ENCODE measurements at places on chromosomes 5 and 9.

- DNase-seq = no peak
Measured at GRCh38 chr5:81788329-81788728, 37.4 kb upstream of the SSBP2 start.

- DNase-seq = no peak
Measured at GRCh38 chr9:112110777-112111113, 64.4 kb downstream of the SUSD1 start.

DNA sequence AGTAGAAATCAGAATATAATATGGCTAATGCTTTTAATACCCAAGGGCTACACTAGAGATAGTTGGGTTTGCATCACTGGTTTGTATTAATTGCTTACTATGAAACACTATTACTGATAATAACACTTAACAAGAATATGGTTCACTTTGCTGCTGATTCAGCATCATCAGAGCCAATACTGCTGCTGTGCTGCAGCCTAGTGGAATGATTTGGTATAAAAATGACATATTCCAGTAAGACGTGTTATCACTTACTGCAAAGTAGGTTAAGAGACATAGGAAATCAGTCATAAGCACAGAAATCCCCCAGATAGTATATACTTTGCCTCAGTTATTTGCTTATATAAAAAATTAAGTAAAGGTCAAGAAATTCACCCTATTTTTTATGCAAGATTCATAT, 2.8 kb downstream of the CDH10 start:
- DNase-seq = no peak

DNA sequence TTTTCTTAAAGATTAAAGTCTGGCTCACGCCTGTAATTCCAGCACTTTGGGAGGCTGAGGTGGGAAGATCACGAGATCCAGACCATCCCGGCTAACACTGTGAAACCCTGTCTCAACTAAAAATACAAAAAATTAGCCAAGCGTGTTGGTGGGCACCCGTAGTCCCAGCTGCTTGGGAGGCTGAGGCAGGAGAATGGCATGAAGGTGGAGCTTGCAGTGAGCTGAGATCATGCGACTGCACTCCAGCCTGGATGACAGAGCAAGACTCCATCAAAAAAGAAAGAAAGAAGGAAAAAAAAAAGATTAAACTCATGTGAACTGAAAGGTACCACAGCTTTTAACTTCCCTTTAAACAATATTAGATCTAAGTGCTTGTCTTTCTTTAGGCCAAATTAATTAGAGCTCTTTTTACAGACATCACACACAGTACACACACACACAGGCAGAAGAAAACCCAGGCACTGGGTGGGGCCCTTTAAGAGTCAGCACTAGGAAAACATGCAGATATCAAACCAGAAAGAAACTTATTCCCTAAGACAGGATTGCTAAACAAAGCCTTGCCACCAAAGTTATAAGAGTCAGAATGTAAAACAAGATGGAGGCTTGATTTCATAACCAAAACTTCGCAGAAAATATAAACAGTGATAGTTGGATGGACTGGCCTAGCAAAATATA, 29.3 kb upstream of the UHRF2 start:
- DNase-seq = no peak

GRCh38 chr5:114308017-114308416, 53.9 kb upstream of the KCNN2 start:
- no peak for DNase-seq

DNA sequence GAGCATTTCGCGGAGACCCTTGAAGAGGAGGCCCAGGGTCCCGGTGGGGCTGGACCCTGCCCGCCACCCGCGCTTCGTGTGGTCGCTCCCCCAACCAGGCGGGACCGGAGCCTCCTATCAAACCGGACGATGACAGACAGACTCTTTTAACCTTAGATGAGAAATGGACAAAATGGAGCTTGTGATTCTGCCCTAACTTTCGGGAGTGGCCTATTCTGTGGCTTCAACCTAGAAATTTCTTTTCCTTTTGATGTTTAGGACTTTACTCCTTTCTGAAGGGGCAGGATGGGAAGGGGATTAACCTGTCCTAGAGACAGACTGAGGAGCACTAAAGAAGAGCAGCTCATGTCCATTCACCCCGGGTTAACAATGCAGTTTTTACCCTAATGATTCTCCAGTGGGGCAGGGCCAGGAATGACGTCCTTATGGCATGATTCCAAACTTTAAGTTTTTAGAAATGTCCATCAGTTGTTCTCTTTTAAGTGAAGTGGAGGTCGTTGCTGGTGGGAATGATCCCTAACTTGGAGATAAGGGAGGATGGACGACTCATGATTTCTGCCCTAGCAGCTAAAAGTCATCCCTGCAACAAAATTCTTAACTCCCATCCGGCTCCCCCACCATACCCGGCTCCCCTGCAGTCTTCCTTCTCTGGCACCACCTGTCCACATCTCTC, 1.0 kb downstream of the NIPSNAP3A start:
- DNase-seq = no peak

DNA sequence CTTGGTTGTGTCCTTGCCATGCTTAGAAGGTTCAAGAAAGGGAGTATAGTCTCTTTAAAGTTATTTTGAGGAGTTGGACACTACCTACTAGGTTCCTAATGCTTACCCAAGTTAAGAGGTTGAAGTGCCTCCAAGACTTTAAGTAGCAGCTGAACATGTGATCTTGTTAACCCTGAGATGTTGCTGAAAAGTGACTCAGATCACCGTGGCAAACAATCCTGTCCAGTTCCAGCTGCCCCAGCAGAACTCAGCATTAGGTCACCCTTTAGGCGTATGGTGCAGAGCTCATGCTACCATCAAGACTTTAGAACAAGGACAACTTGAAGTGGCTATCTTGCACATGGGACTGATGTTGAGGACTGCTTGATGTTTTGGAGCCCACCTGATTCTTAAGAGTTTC, 22.5 kb downstream of the ZNF462 start:
- DNase-seq = no peak

DNA sequence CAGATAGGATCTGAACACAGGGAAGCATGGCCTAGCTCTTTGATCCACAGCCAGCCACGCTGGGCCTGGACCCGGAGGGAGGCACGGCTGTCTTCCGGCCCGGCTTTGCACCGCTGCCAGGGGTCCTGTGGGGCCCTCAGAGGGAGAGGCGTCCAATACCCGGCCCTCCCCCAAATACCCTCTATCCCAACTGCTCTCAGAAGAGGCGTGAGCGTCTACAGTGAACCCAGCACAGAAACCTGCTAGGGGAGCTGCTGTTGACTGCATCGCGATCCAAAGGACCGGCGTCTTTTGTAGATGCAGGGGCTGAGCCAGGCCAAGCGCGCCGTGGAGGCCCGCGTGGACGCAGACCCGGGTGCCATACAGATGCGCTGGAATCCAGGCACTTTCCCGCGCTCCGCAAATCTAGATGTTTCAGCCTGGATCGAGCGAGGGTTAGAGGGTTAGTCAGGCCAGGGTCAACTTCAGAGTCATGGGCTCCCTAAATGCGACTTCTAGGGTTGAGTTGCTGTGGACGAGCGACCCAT, 1.1 kb upstream of the TCF7 start:
- DNase-seq = no peak

DNA sequence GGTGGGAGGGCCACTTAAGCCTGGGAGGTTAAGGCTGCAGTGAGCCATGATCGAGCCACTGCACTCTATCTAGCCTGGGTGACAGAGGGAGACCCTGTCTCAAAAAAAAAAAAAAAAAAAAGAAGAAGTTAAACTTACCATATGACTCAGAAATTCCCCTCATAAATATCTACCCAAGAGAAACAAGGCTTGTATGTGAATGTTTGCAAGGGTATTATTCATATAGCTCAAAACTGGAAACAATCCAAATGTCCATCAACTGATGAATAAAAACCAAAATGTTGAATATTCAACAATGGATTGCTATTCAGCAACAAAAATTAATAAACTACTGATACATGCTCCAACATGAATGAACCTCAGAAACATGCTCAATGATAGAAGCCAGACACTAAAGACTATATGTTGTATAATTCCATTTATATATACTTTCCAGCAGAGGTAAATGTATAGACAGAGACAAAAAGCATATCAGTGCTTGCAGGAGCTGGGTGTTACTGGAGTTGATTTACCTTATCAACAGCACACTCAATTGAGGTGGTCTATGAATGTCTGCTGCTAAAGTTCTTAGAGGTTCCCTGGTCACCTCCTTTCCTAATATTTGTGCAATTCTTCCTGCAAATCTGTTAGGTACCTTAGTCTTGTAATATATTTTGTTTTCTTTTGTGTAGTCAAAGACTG, 5.3 kb upstream of the SREK1 start:
- no peak for DNase-seq

DNA sequence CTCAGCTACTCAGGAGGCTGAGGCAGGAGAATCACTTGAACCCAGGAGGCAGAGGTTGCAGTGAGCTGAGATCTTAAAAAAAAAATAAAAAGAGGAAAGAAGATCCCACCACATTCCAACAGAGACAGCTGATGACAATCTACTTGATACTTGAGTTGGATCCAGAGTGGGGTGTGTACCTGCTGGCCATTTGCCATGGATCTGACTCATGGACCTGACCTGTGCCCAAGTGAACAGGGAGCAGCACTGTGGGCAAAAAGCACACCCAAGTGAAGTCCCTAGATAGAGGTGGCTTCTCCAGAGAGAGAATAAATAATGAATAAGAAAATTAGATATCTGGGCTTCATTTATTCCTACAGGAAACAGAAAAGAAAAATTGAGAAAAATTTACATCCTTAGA, 81.2 kb upstream of the MIER3 start:
- DNase-seq = no peak

- no peak for DNase-seq
Measured at GRCh38 chr9:137281345-137282116, 4.0 kb downstream of the TOR4A start.

DNA sequence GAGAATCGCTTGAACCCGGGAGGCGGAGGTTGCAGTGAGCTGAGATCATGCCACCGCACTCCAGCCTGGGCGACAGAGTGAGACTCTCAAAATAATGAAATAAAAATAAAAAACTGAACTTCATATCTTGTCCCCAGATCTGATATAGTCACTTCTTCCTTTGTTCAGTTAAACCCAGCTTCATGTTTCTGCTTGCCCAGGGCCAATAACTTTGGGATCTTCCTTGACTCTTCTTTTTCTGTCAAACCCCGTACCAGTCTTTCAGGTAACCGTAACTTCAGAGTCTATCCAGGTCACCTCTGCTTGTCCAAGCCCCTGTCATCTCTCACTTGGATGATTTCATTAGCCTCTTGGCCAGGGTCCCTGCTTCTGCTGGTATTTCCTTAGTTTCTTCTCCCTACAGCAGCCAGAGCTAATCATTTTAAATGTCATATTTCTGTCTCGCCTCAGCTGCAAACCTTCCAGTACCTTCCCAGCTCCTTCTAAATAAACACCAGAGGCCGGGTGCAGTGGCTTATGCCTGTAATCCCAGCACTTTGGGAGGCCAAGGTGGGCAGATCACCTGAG, 19.7 kb upstream of the ABL1 start:
- DNase-seq = no peak

DNA sequence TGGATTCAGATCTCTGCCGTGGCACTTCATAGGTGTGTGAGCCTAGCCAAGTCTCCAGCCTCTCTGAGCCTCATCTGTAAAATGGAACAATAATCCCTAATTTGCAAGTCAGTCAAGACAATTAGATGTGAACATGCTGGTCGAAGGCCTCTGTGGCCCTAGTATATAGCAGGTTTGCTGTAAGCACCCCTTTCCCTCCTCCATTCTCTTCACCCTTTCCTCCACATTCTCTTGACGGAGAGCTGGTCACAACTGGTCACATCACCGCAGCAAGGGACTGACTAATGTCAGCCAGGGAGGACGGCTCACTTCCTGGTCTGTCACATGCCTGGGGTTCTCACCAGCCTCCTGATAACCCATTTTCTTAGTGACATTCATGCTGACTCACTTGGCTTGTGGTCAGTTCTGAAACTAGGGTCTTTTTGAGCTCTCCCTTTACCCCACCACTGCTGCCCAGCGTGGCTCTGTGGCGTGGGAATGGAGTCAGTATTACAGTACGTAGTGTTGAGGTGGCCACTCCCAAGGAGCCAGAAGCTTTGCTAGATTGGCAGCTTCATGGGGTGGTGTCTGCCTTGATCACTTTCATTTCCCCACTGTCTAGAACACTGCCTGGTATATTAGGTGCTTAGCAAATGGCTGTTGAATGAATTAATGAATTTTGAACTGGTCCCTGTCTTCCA, 47.8 kb downstream of the ERGIC1 start:
- no peak for DNase-seq

GRCh38 chr9:2638871-2639673, 17.5 kb downstream of the VLDLR start:
- DNase-seq = no peak

DNA sequence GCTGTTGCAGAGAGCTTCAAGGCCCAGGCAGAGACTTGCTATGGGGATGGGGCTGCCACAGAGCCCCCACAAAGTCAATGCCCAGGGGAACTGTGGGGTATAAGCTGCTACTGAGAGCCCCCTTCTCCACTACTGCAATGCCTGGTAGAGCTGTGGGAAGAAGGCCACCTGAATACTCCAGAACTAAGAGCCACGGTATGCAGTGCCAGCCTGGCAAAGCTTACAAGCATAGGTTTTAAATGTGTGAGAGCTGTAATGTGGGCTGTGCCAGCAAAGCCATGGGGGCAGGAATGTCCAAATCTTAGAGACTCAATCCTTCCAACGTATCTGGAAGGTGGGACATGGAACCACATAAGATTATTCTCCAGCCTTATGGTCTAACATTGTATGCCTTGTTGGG, 49.2 kb downstream of the XRCC4 start:
- no peak for DNase-seq

GRCh38 chr9:72262063-72262462, 102.9 kb downstream of the ZFAND5 start:
- no peak for DNase-seq

DNA sequence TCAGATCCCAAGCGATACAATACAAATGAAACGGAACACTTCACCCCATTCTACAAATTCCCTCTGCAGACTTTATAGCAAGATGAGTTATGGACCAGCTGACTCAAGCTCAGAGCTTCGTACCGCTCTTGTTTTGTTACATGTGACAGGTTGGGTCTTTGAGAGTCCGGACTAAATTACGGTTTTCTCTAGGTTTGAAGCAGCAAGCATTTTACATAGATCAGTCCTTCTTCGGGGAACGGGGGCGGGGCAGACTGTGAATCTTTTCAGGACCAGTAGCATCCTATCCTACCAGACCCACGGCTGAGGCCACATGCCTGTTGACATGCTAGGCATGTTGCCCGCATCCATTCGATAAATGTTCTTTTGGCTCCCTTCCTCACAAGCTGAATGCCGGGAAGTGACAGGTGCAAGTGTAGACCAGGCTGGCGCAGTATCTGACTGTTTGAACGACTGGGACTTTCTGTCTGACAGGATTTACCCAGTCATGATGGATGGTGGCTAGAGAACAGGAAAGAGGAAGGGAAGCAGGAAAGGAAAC, 811.0 kb upstream of the GRAMD2B start:
- DNase-seq = no peak

All from activated T-cell treated with anti-CD3 and anti-CD28 coated beads for 4 hours (primary cell).